EH (cell line): ENCODE measurements at places on chromosomes 5 and 9.

DNA sequence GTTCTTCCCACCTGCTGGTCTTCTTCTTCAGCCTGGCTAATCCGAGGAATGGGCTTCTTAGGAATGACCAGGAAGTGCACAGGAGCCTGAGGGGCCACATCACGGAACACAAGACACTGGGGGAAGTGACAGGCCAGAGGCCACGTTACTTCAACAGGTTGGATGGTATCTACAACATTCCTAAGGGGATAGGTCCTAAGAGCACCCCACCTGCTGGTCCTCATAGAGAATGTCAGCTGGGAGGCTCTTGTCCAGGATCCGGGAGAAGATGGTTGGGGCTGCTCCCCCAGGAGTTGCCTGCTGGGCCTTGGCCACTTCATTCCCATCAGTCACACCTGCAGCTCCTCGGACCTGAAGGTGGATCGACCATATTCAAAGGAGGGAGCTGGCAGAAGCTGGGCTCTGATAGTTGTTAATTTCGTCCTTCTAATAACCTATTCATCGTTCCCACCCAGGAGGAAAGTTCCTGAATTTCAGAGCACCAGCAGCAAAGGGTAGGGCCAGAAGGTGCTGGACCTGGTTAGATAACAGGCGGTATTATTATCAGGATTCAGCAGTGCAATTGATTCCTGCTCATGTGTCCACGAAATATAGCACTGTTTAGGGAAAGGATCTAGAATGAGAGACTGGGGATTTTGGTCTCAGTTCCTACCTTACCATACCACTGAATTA, 1.3 kb downstream of the HINT2 start:
- peak; percentile 49 for DNase-seq

- peak; percentile 83 for DNase-seq
Measured at GRCh38 chr9:136228107-136228875, 17.3 kb downstream of the QSOX2 start.

GRCh38 chr5:43583724-43584123, 19.3 kb upstream of the NNT start:
- no peak for DNase-seq

GRCh38 chr9:16221366-16221765, 649.1 kb downstream of the BNC2 start:
- DNase-seq, result no peak

- no peak for DNase-seq
Measured at GRCh38 chr9:68821911-68822310, 116.9 kb downstream of the PIP5K1B start.

DNA sequence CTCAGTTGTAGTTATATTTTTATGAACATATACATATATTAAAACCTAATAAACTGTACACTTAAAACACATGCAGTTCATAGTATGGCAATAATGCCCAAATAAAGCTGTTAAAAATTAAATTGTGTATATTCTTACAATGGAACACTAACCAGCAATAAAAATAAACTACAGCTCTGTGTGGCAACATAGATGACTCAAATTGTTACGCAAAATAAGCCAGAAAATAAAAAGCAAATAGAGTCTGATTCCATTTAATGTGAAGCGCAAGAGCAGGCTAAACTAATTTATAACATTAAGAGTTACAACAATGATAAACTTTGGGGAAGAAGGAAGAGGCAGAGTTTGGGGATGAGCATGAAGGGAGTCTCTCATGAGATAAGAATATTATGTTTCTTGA, 597.3 kb downstream of the TLE1 start:
- DNase-seq, result no peak

GRCh38 chr5:171647904-171648260, 137.7 kb upstream of the SMIM23 start:
- no peak for DNase-seq

DNA sequence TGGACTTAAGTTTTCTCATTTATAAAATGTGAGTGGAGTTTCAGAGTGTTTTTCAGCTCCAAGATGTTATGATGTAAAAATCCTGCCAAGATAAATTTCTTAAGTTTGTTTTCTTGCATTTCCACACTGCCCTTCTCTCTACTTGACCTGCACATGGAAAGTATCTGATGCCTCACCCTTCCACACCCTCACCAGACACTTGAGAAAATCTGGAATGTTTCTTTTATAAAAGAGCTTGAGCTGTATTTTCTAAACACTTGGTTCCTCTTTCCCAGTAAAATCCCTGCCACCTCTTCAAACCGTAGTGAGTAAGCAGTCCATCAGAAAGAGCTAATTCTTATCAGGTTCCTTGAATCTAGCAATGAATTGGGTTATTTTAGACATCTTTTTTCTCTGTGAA, 42.9 kb downstream of the FOXD1 start:
- peak; percentile 53 for DNase-seq

DNA sequence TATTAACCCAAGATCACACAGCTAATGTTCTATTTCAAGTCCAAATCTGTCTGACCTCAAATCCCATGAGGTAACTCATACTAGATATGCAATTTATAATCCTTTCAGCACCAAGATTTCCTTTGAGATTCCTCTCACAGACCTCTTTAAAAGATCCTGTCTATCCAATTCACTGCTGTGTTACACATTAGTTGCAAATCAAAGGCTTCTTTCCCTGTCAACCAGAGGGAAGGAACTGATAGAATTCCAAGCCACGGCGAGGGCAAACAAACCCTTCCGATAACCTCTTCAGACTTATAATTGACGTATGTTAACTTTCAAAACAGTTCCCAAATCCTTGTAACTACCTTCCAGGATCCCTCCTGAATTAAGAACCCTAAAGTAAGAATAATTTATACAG, 168.9 kb downstream of the DRD1 start:
- no peak for DNase-seq

DNA sequence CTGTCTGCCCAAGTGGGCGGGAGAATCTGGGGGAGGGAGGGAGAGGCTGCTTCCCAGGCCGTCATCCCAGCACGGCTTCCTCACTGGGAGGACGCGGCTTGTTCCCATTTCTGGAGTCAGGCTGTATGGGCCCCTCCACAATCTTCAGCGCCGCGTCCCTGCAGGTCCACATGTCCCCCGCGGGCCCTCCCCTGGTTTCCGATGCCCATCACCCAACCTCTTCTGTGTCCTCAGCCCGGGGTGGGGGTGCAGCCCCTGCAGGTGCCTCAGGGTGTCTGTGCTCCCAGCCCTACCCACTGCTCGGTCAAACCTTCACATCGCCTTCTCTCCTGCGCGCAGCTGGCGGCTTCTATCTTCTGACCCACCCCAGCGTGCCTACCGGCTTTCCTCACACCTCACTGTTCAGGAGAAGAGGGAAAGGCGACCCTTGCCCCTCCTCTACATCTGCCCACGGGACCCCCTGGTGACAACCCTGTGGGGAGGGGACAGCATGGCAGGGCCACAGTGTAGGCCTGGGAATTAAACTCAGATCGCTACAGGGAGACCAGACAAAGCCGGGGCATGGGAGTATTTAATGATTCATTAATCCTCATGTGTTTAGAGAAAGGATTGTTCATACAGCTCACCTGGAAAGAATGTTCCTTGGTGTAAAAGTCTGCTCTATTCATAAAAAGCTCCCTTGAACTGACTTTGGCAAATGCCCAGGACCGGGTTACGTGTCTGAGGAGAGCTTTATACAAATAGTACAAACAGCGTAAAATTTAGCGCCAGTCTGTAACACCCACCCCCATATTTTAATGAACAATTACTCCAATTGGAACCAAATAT, 145.1 kb downstream of the IRX1 start:
- DNase-seq, result no peak

- peak; percentile 14 for DNase-seq
Measured at GRCh38 chr5:151627650-151628049, 36.5 kb upstream of the FAT2 start.

- DNase-seq, result no peak
Measured at GRCh38 chr5:109256486-109256885, 153.3 kb downstream of the PJA2 start.

- no peak for DNase-seq
Measured at GRCh38 chr5:89968958-89969381, 440.6 kb downstream of the CETN3 start.

- DNase-seq, result no peak
Measured at GRCh38 chr9:22141908-22142307, 132.8 kb upstream of the CDKN2B start.

GRCh38 chr9:90874194-90874593, 72.6 kb downstream of the SYK start:
- no peak for DNase-seq

GRCh38 chr5:176994460-176995121, 12.0 kb downstream of the UIMC1 start:
- DNase-seq, result peak; percentile 50

DNA sequence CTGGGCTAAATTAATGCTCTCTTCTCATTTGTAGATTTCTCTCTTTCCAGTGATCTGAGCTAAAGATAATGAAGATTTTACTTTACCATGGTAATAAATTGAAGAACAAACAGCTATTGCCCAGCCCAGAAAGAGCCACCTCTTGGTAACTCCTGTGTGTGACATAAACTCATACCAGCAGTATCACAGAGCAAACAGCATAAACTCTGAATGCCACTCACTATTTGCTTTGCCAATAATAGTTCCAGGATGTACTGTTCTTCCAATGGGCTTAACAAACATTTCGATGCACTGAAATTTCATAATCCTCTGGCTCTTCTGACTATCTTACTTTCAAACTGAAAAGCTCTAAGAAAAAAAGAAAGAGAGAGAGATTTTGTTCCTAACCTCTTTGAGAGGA, 69.8 kb upstream of the RASEF start:
- no peak for DNase-seq

GRCh38 chr5:16669776-16670175, 53.0 kb upstream of the RETREG1 start:
- peak; percentile 81 for DNase-seq

GRCh38 chr9:29958469-29958868, 2385.2 kb upstream of the C9orf72 start:
- no peak for DNase-seq

- no peak for DNase-seq
Measured at GRCh38 chr9:19255821-19256220, 25.3 kb downstream of the DENND4C start.

DNA sequence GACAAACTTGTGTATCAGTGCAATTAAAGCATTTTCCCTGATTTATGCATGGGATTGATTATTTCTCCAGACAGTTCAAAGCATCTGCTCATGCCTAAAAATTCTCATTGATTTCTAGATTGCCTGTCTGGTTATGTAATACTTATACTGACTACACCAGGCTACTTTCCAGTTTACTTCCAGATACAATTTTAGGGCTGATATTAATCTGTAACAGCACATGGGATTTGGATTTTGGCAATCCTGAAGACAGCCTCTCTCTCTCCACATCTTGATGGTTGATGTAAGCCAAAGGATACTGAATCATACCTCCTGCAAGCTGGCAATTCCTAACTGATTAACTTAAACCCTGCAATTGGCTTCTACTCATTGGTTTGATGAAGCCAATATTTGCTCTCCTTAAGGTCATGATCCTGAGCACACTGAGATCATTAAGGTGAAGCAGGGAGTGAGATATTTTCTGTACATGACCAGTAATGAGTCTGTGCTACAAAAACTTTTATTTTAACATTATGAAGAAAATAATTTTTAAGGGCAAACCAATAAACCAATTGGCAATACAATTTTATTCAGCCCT, 25.7 kb upstream of the FBXL7 start:
- no peak for DNase-seq

- peak; percentile 29 for DNase-seq
Measured at GRCh38 chr9:97889941-97890887, 32.1 kb downstream of the TRMO start.

DNA sequence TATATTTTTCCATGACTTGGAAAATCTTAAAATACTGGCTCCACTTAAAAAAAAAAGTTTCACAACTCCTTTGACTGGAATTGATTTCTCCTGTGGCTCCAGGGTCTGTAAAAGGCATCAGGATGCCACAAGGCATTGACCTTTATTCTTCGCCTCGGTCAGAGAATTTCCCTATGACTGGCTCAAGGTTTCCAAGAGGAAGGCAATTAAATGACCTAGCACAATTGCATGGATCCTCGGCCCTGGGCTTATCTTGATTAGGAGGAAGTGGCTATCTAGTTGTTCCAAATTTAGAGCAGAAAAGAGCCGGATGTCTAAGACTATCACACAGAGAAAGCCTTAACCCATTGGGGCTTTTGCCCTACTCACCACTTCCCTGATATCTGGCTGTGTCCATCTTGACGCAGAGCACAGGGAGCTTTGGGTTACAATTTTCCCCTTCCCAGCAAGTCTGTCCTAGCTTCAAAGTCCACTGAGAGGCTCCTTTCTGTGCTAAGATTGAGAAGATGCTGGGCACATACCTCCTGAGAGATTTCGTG, 56.9 kb upstream of the COL15A1 start:
- DNase-seq, result peak; percentile 71

DNA sequence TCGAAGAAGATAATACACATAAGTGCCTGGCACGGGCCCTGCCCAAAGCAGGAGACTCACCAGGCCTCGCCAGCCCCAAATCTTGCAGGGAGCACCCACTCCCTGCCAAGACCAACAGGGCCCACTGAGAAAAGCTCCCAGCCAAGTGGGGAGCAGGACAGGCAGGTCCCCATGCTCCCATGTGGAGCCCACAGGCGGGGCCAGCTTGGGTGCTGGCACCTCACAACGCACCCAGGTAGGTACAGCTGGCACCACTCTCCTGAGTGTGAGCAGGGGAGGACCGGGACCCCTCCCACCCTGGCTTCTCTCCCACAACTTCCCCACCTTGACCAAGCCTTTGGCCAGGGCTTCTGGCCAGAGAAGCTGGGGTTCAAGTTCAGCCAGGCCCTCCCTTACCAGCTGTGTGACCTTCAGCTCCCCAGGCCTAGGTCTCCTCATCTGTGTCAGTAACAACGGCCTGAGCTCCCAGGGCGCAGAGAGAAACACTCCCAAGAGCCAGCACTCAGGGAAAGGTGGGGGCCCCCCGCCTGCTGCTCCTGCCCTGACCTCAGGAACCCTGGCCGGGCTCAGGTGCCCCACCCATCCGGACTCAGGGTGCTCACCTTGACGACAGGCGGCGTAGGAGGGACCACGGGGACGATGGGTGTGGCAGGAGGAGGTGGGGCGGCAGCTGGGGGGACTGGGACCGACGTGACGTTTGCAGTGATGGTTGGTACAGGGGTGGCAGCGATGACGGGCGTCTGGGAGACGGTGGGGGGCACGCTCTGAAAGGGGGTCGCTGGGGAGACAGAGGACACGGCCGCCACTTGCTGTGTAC, 17.8 kb downstream of the BRD3 start:
- DNase-seq, result no peak

DNA sequence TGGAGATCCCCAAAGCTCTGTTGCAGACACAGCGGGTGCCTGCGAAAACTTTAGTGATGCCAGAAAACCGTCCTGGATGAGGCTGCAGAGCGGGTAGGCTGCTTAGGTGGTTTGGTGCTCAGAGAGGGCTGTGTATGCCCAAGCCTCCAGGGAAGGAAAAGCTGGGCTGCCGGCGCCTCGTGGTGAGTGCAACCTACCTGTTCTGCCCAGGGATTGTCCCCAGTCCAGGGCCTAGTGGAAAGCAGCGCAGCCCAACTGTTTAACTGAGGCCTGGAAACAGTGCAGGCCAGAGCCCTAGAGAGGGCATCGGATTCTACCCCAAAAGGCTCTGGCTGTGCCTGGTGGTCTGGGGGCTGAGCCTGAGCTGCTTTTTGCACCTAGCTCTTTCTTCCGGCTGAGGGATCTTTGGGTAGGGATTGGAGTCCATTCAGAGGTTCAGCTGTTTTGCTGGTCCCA, 2.8 kb downstream of the LMX1B start:
- no peak for DNase-seq
